ENCODE measurements at places on chromosomes 12 and 14. TPM values are rescaled to one million over a fixed set of nuclear protein-coding genes. Genes with fewer than 3 reads are reported as not detected.

The IL26 gene
- total RNA-seq = not detected

The SYCP3 gene
- not detected for total RNA-seq

The GPRC5A gene
- total RNA-seq = 5.8 TPM

The PLEKHA5 gene
- 2.7 TPM for total RNA-seq

The MORN3 gene
- total RNA-seq = not detected

The AMIGO2 gene
- 0.47 TPM for total RNA-seq

The NGB gene
- total RNA-seq = not detected

The SLIRP gene
- total RNA-seq = 352 TPM

The NKX2-1 gene
- total RNA-seq = not detected

The SYNDIG1L gene
- not detected for total RNA-seq

The PPTC7 gene
- 50.3 TPM for total RNA-seq

The HSPA2 gene
- total RNA-seq = 113 TPM

The ASCL1 gene
- not detected for total RNA-seq

The PTCSC3 gene
- not detected for total RNA-seq

The TDRD9 gene
- 0.31 TPM for total RNA-seq

The FOXN4 gene
- total RNA-seq = not detected

The KRT82 gene
- total RNA-seq = not detected

The KERA gene
- not detected for total RNA-seq

The PALS1 gene
- 15.5 TPM for total RNA-seq

The CCDC91 gene
- 22.3 TPM for total RNA-seq

The KRT85 gene
- not detected for total RNA-seq

The RDH5 gene
- total RNA-seq = 3.8 TPM
